ENCODE measurements at places on chromosomes 7 and 10. TPM values are rescaled to one million over a fixed set of nuclear protein-coding genes. Genes with fewer than 3 reads are reported as not detected.

Gene STEAP2
- 6.1 TPM for total RNA-seq

- H3K27ac ChIP-seq = no peak overlapping the region
- no peaks in the 10 kb centered on the region for H3K36me3 ChIP-seq
- DNase-seq = no peak
- no peak overlapping the region for H3K4me3 ChIP-seq
- no peaks in the 10 kb centered on the region for H3K4me1 ChIP-seq
Measured at GRCh38 chr7:21092766-21093702, 306.3 kb upstream of the SP8 start.

DNA sequence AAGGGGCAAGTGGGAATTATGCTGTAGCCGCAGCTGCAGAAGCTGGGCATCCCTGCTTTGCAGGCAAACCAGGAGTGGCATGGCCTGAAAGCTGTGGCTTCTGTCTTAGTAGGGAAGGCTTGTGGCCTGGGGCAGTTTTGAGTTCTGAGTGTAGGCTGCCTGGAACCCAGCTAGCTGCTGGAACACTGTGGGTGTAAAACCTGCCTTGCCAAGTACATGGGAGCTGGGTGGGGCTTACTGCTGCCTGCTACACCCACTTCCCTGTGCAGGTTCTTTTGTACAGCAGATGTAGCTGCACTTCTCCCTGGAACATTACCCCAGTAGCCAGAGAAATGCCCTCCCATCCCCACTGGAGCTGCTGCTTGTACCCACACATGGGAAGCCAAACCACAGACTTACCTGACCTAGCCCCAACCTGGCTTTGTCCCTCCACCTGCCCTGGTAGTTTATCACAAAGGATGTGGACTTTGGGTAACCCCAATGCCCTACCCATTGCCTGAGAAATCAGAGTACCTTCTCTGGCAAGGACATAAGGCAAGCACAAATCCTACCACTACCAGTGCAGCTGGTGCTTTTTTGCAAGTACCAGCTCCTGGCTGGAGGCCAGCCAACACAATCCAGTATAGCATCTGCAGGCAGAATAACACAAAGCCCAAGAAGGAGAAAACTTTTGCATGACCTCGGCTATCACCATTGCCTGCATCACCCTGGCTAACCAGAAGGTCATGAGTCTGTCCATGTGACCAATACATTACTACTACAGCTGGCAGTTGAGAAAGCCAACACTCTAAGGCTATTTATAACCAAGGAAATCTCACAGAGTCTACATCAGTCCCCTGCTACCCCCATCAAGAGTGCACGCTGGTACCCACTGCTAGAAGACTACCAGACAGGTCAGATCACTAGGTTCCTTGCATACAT lies 26.5 kb upstream of the PPP1R3A start:
- DNase-seq = no peak
- H3K27ac ChIP-seq = peak overlapping the region; percentile 17
- no peaks in the 10 kb centered on the region for H3K36me3 ChIP-seq
- peaks cover 11% of the 10 kb centered on the region for H3K4me1 ChIP-seq
- H3K27me3 ChIP-seq = no peaks in the 10 kb centered on the region

Gene DOCK4
- 15.2 TPM for total RNA-seq

DNA sequence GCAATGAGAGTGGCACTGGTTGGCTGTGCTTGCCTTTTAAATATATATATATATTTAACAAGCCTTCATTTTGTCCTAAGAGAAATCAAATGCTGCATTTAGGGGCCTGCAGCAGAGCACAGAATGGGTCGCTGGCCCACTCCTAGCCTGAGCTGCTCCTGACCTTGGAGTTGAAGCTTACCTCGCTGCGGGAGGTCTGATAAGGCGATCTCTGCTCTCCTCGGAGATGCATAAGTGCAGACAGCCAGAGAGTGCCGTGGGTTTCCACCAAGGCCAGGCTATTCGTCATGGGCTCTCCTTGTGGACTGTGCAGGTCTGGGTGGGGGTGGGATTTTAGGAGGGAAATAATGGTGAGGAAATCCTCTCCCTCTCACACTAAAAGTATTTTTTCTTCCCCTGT lies 99.5 kb upstream of the IKZF1 start:
- no peak overlapping the region for H3K4me3 ChIP-seq
- peaks cover 58% of the 10 kb centered on the region for H3K27me3 ChIP-seq
- no peak overlapping the region for H3K27ac ChIP-seq

DNA sequence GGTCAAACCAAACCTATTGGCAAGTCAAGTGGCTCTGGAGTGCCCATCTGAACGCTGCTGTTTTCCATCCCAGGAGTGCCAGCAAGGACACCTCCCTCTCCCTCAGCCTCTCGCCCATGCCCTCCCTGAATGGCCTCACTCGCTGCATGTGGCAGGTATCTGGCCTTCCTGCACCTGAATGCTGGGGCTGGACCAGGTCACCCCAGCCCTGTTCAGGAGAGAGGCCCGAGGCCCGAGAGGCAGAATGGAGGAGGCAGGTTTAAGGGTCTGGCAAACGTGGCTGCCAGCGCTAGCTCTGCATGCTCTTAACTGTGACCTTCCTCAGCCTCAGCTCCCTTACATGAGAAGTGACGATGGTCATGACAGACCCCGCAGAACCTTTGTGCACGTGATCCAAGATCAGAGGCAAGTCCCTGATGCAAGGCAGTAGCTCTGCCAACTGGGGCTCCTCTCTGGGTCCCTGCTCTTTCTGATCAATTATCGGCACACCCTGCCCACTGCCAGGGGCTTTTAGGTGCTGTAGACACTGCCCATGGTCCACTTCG lies 295.7 kb upstream of the ZMIZ1 start:
- no peak overlapping the region for H3K27ac ChIP-seq
- peaks cover 39% of the 10 kb centered on the region for H3K4me1 ChIP-seq
- no peaks in the 10 kb centered on the region for H3K36me3 ChIP-seq
- H3K4me3 ChIP-seq = no peak overlapping the region
- no peaks in the 10 kb centered on the region for H3K27me3 ChIP-seq

Gene COL17A1
- total RNA-seq = not detected

DNA sequence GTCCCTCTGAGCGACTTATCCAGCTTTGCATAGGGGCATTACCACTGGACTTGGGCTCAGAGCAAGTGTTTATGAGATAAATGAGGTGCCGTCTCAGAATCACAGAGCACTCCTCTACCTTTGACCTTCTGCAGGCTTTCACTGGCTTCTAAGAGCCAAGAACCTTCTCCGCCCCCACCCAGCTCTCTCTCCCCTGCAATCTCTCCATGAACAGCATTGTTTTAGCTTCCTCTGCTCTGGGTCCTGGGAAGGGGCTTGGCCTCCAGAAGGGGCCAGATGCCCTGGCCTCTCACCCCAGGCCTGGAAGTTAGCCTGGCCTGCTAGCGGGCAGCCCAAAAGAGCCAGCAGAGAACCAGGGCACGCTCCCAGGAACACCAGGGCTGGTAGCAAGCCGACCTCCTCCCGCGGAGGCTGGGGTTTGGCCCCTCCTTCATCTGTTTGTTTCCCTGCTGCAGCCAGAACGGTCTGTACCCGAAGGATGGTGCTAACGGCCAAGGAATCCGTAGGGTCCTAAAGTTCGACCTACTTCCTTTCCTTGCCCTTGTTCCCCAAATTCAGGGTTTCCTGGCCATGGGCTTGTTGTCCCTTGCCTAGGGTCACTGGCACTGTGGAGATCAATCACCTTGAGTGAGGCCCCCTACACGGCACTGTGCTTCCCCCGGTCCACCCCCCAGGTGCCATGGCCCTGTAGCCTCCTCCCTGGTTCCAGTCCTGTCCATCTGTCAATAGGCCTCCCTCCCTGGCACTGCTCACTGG lies 18.7 kb upstream of the DDIT4 start:
- DNase-seq = peak; percentile 94
- H3K36me3 ChIP-seq = no peaks in the 10 kb centered on the region
- H3K27me3 ChIP-seq = no peaks in the 10 kb centered on the region
- H3K4me3 ChIP-seq = peak overlapping the region; percentile 3

- no peaks in the 10 kb centered on the region for H3K4me1 ChIP-seq
- no peak overlapping the region for H3K27ac ChIP-seq
- H3K36me3 ChIP-seq = no peaks in the 10 kb centered on the region
- peaks cover 5% of the 10 kb centered on the region for H3K27me3 ChIP-seq
Measured at GRCh38 chr7:70994176-70994575, 137.8 kb upstream of the GALNT17 start.

GRCh38 chr10:117549100-117549585 lies 6.6 kb downstream of the EMX2 start:
- no peaks in the 10 kb centered on the region for H3K36me3 ChIP-seq
- H3K27me3 ChIP-seq = peaks cover 100% of the 10 kb centered on the region
- H3K27ac ChIP-seq = no peak overlapping the region
- no peak overlapping the region for H3K4me3 ChIP-seq
- H3K4me1 ChIP-seq = peaks cover 45% of the 10 kb centered on the region
- no peak for DNase-seq

DNA sequence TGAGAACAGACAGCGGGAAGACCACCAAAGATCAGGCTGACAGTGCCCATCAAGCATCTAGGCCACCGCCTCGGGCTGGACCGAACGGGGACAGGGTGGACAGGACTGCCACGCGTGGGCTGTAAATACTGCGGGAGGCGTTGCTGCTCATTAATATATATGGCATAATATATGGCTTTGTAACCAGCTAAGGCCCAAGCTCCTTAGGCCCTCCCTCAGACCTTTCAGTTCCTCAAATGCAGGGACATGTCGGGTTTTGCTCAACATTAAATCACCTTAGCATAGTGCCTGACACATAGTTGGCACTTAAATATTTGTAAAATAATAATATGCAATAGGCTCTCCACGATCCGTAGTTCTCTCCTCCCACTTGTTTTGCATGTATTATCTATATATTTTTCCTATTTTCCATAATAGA lies 402 bp upstream of the TMEM168 start:
- peak overlapping the region; percentile 97 for H3K4me3 ChIP-seq
- H3K36me3 ChIP-seq = no peaks in the 10 kb centered on the region
- H3K27ac ChIP-seq = peak overlapping the region; percentile 94
- H3K4me1 ChIP-seq = peaks cover 35% of the 10 kb centered on the region
- H3K27me3 ChIP-seq = no peaks in the 10 kb centered on the region

DNA sequence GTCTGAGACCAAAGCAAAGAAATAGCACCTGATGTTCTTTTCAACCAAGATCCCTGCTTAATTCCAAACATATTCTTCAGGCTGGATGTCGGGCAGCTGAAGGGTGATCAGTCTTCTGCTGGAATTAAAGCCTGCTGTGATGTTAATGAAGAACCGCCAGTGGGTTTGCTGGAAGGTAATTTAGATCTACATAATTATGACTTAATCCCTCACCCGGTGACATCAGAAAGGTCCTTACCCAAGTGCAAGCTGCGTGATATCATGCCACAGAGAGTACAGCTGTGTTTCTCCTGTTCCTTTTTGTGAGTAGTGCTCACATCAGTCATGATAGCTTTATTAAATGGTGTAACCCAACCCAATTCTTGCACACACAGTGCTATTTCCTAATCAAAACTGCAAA lies 29.1 kb upstream of the LRGUK start:
- DNase-seq = no peak
- no peak overlapping the region for H3K4me3 ChIP-seq

Gene FRMD4A
- total RNA-seq = 26.1 TPM

- H3K4me1 ChIP-seq = no peaks in the 10 kb centered on the region
- DNase-seq = no peak
- peaks cover 93% of the 10 kb centered on the region for H3K27me3 ChIP-seq
- no peak overlapping the region for H3K4me3 ChIP-seq
Measured at GRCh38 chr10:2933519-2933918, 133.8 kb upstream of the PFKP start.

GRCh38 chr10:81026591-81026990 lies 488.9 kb downstream of the SH2D4B start:
- H3K4me1 ChIP-seq = no peaks in the 10 kb centered on the region
- no peak overlapping the region for H3K27ac ChIP-seq
- no peak overlapping the region for H3K4me3 ChIP-seq
- no peaks in the 10 kb centered on the region for H3K27me3 ChIP-seq
- no peaks in the 10 kb centered on the region for H3K36me3 ChIP-seq
- DNase-seq = no peak

DNA sequence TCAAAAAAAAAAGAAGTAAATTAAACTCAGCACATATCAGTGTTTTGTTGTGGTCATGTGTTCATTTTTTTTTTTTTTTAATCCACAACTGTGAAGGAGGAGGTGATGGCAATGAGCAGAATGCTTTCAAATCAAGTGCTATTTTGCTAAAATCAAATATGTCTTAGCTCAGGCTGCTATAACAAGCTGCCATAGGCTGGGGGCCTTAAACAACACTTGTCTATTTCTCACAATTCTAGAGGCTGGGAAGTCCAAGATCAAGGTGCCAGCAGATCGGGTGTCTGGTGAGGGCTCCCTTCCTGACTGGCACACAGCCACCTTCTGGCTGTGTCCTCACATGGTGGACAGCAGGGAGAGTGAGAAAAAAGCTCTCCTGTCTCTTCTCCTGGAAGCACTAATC lies 203.9 kb downstream of the FAM107B start:
- H3K4me3 ChIP-seq = no peak overlapping the region
- no peaks in the 10 kb centered on the region for H3K27me3 ChIP-seq
- DNase-seq = no peak
- peaks cover 3% of the 10 kb centered on the region for H3K4me1 ChIP-seq

DNA sequence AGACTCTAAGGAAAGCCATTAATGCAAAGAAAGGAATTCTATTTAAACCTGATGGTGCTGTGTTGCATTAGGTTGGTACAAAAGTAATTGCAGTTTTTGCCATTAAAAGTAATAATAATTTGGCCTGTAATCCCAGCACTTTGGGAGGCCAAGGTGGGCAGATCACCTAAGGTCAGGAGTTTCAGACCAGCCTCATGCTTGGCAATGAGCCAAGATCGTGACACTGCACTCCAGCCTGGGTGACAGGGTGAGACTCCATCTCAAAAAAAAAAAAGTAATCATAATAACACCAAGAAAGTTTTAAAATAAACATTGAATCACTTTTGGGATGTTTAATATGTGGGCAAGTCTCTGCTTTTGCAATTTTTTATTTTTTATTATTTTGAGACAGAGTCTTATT lies 107.3 kb upstream of the FRMD4A start:
- no peaks in the 10 kb centered on the region for H3K27me3 ChIP-seq
- DNase-seq = no peak
- no peak overlapping the region for H3K4me3 ChIP-seq
- H3K36me3 ChIP-seq = no peaks in the 10 kb centered on the region
- H3K27ac ChIP-seq = no peak overlapping the region

GRCh38 chr7:33810356-33810755 lies 95.0 kb upstream of the BMPER start:
- no peak overlapping the region for H3K27ac ChIP-seq
- DNase-seq = no peak
- H3K36me3 ChIP-seq = no peaks in the 10 kb centered on the region
- H3K4me3 ChIP-seq = no peak overlapping the region
- peaks cover 15% of the 10 kb centered on the region for H3K27me3 ChIP-seq

- H3K36me3 ChIP-seq = peaks cover 26% of the 10 kb centered on the region
- DNase-seq = no peak
Measured at GRCh38 chr10:122144199-122144598, 126.9 kb upstream of the BTBD16 start.

Gene ADAM12
- 0.27 TPM for total RNA-seq

Measured in left ventricle myocardium inferior (tissue), 1 donor.